ENCODE measurements at places on chromosomes 12 and 14. TPM values are rescaled to one million over a fixed set of nuclear protein-coding genes. Genes with fewer than 3 reads are reported as not detected.

AMDHD1 gene
- total RNA-seq, result 1.7 TPM

- no peak overlapping the region for H3K4me3 ChIP-seq
- peaks cover 7% of the 10 kb centered on the region for H3K4me1 ChIP-seq
- DNase-seq, result no peak
- H3K27ac ChIP-seq, result no peak overlapping the region
- no peaks in the 10 kb centered on the region for H3K27me3 ChIP-seq
- H3K36me3 ChIP-seq, result no peaks in the 10 kb centered on the region
Observed at GRCh38 chr12:69904777-69905176, 79.8 kb downstream of the MYRFL start.

GRCh38 chr12:78473136-78473535 lies 391.4 kb upstream of the SYT1 start:
- no peak overlapping the region for H3K4me3 ChIP-seq
- no peaks in the 10 kb centered on the region for H3K27me3 ChIP-seq
- H3K36me3 ChIP-seq, result no peaks in the 10 kb centered on the region
- no peak for DNase-seq
- no peaks in the 10 kb centered on the region for H3K4me1 ChIP-seq

DNA sequence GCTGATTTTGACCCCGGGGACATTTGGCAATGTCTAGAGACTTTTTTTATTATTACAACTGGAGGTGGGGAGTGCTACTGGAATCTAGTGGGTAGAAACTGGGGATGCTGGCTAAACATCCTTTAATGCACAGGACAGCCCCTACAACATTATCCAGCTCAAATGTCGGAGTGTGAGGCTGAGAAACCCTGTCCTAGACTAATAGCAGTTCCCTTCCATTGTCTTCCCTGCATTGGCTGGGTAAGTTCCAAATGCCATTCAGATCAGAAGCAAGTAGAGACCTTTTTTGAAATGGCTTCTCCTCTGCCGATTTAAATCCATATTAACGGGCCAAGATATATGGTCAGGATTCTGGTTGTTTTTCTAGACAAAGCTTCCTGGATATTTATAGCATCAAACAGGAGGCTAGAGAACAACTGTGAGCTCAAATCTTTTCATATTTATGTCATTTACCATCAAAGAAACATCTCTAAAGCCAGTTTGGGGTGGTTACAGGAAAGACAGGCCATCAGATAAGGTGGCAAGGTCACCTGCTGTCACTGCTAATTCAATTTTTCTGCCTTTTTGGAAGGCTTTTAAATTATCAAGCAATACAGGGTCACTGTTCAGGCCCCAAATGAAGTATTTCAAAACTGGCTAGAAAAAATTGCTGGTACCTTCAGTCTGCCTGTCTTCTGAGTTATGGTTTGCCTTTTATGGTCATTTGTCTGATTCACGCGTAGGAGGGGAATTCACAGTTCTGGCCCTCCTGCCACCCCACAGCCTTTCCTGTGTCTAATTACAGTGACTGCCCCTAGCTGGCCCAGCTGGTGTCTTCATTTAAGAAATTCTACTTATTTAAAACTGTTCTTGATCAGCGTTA lies 20.1 kb upstream of the AKAP5 start:
- peaks cover 56% of the 10 kb centered on the region for H3K36me3 ChIP-seq
- peak overlapping the region; percentile 79 for H3K27ac ChIP-seq
- peaks cover 27% of the 10 kb centered on the region for H3K4me1 ChIP-seq

MGST1 gene
- not detected for total RNA-seq

GRCh38 chr12:101490286-101490920 lies 15.3 kb downstream of the SPIC start:
- no peaks in the 10 kb centered on the region for H3K36me3 ChIP-seq
- peaks cover 11% of the 10 kb centered on the region for H3K27me3 ChIP-seq
- no peak overlapping the region for H3K27ac ChIP-seq

EFCAB11 gene
- total RNA-seq, result 6.3 TPM

ABCC9 gene
- total RNA-seq, result not detected

- peaks cover 42% of the 10 kb centered on the region for H3K36me3 ChIP-seq
- peaks cover 20% of the 10 kb centered on the region for H3K4me1 ChIP-seq
- H3K27me3 ChIP-seq, result no peaks in the 10 kb centered on the region
- peak overlapping the region; percentile 12 for H3K27ac ChIP-seq
- DNase-seq, result no peak
Observed at GRCh38 chr14:52723514-52724359, 6.2 kb upstream of the STYX start.

TAS2R43 gene
- 0.81 TPM for total RNA-seq

CMTM5 gene
- not detected for total RNA-seq

CEBPE gene
- 0.19 TPM for total RNA-seq

DNA sequence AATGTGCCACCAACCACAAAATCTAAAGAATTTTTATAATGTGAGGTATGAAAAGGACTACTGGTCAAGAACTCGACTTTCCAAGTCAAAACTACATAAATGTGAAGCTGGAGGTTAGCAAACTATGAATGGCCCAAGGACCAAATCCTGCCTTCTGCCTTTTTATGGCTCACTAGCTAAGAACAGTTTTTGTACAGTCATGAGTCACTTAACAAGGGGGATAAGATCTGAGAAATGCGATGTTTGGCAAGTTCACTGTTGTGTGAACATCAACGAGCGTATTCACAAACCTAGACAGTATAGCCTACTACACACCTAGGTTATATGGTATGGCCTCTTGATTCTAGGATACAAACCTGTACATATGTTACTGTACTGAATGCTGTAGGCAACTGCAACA lies 28.2 kb downstream of the FERMT2 start:
- DNase-seq, result no peak
- H3K4me1 ChIP-seq, result peaks cover 20% of the 10 kb centered on the region
- no peak overlapping the region for H3K27ac ChIP-seq

DNA sequence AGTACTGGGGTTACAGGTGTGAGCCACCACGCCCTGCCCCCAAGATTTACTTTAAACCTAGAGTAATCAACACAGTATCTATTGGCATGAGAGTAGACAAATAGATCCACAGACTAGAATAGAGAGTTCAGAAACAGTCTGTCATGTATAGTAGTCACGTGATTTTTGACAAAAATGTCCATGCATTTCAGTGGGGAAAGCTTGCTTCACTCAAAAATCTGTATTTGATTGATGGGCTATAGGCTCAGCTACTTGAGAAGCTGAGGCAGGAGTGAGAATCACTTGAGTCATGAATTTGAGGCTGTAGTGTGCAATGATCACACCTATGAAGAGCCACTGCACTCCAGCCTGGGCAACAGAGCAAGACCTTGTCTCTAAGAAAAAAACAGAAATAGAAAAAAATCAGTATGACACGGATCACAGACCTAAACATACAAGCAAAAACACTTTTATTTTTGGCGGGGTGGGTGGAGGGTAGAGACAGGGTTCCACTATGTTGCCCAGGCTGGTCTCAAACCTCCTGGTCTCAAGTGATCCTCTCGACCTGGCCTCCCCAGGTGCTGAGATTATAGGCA lies 7.6 kb upstream of the ORAI1 start:
- peaks cover 2% of the 10 kb centered on the region for H3K36me3 ChIP-seq
- no peak for DNase-seq
- no peak overlapping the region for H3K27ac ChIP-seq
- H3K4me3 ChIP-seq, result no peak overlapping the region
- no peaks in the 10 kb centered on the region for H3K27me3 ChIP-seq

DNA sequence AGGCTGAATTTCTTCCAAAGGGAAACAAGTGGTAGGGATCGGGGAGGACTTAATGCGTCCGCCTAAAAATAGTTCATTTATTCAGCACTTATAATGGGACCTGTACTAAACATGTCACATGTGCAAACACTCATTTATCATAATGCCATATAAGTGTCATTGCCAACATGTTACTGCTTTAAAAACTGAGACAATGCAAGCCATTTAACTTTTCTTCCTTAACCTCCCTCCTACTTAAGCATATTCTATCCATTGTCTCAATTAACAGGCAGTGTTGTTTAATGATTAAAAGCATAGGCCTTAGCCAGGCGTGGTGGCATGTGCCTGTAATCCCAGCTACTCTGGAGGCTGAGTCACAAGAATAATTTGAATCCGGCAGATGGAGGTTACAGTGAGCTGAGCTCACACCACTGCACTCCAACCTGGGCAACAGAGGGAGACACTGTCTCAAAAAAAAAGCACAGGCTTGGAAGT lies 13.5 kb upstream of the SCFD1 start:
- no peak overlapping the region for H3K27ac ChIP-seq
- H3K4me3 ChIP-seq, result no peak overlapping the region
- H3K27me3 ChIP-seq, result no peaks in the 10 kb centered on the region
- peaks cover 2% of the 10 kb centered on the region for H3K4me1 ChIP-seq

SYNDIG1L gene
- total RNA-seq, result not detected

SELPLG gene
- 36.9 TPM for total RNA-seq

DACT1 gene
- 8.8 TPM for total RNA-seq

KIF26A gene
- 0.21 TPM for total RNA-seq

DNA sequence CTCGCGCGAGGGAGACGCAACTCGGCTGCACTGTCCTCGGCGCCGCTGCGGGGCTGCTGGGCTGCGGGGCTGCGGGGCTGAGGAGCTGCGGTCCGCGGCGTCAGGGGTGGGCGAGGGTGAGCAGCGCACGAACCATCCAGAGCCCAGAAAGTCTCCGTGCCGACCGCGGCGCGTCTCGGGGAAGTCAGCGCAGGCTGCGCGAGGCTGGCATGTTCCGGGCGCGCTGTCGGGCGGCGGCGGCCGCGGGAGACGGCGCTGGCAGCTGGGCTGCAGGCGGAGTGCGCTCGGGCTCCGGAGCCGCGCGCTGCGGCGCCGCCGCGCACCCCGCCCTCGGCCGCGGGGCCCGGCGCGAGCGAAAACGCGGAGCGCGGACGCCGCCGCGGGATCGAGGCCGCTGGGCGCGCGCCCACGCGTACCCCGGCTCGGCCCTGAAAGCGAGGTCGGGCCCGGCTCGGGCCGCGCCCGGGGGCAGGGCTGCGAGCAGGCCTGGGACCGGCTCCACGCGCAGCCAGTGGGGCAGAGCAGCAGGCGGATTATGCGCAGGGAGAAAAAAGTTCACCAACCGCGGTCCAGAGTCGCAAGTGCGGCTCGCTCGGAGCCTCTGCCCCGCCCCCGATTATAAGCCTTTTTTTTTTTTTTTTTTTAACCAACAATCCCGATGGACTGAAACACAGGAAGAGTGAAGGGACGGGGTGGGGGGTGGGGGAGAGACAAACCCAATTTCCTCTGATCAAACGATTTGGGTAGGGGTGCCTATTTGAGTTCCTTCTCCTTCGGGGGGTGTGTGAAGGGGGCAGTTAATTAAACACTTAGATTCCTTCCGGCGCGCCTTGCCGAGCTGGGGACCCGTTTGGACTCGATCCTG lies at the start of gene PRICKLE1:
PRICKLE1 (minus strand) TSS at position 282 of the 865 bp plus-strand sequence. CDS start 117,230 bp downstream, outside the sequence.
- peak; percentile 56 for DNase-seq
- no peak within 1 kb of the TSS for H3K27ac ChIP-seq
- H3K36me3 ChIP-seq, result no peaks in the 10 kb centered on the region
- H3K27me3 ChIP-seq, result peaks cover 40% of the 10 kb centered on the region
- peaks cover 16% of the 10 kb centered on the region for H3K4me1 ChIP-seq

GRCh38 chr14:85607651-85608081 lies 77.7 kb downstream of the FLRT2 start:
- H3K4me1 ChIP-seq, result no peaks in the 10 kb centered on the region
- H3K4me3 ChIP-seq, result no peak overlapping the region
- H3K27me3 ChIP-seq, result no peaks in the 10 kb centered on the region

DNA sequence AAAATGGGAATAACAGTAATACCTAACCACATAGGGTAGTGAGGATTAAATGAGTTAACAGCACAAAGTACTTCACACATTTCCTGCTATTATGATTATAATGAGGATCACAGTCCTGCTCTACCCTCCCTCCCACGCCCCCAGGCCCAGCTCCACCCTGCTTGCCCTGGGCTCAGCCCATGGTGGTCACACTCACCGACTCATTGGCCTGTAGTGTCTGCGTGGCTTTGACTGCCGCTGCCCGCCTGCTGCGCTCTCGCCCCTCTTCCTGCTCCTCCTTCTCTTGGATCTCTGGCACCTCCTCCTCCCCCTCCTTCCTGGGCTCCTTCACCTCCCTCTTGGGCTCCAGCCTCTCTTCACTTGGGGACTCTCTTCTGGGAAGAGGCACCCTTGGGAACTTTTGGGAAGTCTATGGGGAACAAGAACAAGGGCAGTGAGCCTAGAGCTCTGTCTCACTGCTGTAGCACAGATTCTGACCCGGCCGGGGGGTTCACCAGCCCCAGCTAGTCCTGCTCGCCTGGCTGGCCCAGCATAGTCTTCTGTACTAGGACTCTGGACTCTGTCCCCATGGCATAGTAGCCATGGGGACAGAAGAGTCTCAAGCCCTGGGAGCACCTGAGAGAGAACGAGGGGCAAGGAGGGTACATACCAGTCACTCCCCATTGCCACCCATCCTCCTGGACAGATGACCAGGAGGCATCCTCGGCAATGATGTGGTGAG lies 7.1 kb upstream of the PNMA1 start:
- H3K4me1 ChIP-seq, result peaks cover 34% of the 10 kb centered on the region
- no peaks in the 10 kb centered on the region for H3K27me3 ChIP-seq
- no peak for DNase-seq
- H3K27ac ChIP-seq, result no peak overlapping the region

GRCh38 chr12:99948370-99948769 lies 36.4 kb downstream of the ANKS1B start:
- no peak overlapping the region for H3K27ac ChIP-seq
- no peak for DNase-seq
- no peaks in the 10 kb centered on the region for H3K36me3 ChIP-seq
- no peak overlapping the region for H3K4me3 ChIP-seq
- no peaks in the 10 kb centered on the region for H3K4me1 ChIP-seq

NCKAP5L gene
- 4.5 TPM for total RNA-seq

- H3K36me3 ChIP-seq, result peaks cover 83% of the 10 kb centered on the region
- peaks cover 47% of the 10 kb centered on the region for H3K4me1 ChIP-seq
- H3K4me3 ChIP-seq, result peak overlapping the region; percentile 89
- no peaks in the 10 kb centered on the region for H3K27me3 ChIP-seq
- H3K27ac ChIP-seq, result peak overlapping the region; percentile 86
Observed at GRCh38 chr12:47219243-47219642, 139.5 kb upstream of the AMIGO2 start.

- H3K36me3 ChIP-seq, result peaks cover 33% of the 10 kb centered on the region
- peaks cover 10% of the 10 kb centered on the region for H3K27me3 ChIP-seq
- peaks cover 28% of the 10 kb centered on the region for H3K4me1 ChIP-seq
- no peak overlapping the region for H3K27ac ChIP-seq
Observed at GRCh38 chr14:75280291-75280830, 1.7 kb downstream of the FOS start.

DNA sequence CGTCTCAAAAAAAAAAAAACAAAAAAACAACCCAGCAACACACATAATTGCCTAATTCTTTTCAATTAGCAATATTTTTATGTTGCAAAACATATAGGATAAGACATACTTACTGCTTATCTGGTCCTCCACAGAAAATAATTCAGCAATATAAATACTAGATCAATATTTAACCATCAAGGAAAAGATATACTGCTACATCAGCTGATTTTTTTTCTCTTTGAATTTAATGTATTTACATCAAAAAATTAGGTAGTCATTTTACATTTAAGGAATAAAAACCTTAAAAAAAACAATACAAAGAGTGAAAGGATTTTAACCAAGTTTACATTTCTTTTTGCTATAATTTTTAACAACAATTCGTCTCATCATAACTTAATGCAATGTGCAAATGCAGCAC lies 28.1 kb downstream of the SPTSSA start:
- no peak overlapping the region for H3K4me3 ChIP-seq
- H3K27me3 ChIP-seq, result no peaks in the 10 kb centered on the region
- no peaks in the 10 kb centered on the region for H3K4me1 ChIP-seq
- no peaks in the 10 kb centered on the region for H3K36me3 ChIP-seq
- no peak overlapping the region for H3K27ac ChIP-seq
